Activated naive CD4-positive, alpha-beta T cell treated with anti-CD3 and anti-CD28 coated beads, Interleukin-2, amount 50 U/mL, for 72 hours (primary cell): ENCODE measurements at places on chromosomes 5 and 9. TPM values are rescaled to one million over a fixed set of nuclear protein-coding genes. Genes with fewer than 3 reads are reported as not detected.
A peak's percentile ranks its signal among the peaks of the same experiment; 100 is the strongest.

The PAEP gene
- total RNA-seq, result not detected

- no peak for DNase-seq
Observed at GRCh38 chr5:72379936-72380335, 59.8 kb downstream of the PTCD2 start.

The APBA1 gene
- 4.2 TPM for total RNA-seq

DNA sequence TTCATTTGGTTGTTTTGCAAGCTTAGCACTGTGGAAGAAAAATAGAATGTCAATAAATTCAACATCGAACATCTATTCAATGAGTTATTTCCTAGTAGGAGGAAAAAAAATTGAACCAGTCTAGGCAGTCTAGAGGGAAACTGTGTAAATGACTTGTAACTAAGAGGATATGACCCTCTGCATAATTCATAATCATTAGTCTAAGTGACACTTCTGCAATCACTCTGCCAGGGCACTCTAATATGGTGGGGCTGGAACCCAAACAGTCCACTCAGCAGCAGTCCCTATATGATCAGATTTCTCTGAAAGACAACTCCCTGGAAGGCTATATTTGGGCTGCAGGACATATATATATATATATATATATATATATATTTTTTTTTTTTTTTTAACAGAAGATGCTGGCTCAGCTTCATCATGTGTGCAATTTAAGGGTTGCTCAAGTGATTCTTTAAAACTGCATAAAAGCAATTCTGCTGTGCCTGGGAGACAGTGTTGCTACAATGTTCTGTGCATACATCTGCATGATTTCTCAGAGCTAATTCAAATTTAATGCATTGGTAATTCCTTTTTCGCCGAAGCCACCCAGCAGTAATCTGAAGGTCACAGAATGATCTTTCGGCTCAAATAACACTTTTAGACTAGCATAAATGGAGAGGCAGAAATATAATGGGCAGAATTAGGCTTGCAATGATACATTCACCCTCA lies 482.1 kb upstream of the ZNF608 start:
- DNase-seq, result no peak

DNA sequence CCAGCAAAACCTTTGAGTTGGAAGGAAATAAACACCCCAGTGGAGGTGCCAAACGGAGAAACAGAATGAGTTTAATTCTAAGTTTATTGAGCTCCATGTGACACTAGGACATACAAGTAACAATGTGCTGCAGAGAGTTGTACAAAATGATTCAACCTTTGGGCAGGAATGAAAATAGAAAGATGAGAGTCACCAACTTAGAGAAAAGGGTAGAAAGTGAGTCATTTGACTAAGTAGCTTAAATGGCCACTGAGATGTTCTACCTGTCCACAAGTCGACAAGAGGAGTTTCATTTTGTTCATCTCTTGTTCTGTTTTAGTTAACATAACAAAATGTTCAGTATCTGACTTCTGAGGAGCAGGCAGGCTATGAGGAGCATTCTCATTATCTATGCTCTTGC lies 284.7 kb downstream of the NR2F1-AS1 start:
- DNase-seq, result no peak

GRCh38 chr5:158937381-158937952 lies 162.2 kb downstream of the EBF1 start:
- no peak for DNase-seq

DNA sequence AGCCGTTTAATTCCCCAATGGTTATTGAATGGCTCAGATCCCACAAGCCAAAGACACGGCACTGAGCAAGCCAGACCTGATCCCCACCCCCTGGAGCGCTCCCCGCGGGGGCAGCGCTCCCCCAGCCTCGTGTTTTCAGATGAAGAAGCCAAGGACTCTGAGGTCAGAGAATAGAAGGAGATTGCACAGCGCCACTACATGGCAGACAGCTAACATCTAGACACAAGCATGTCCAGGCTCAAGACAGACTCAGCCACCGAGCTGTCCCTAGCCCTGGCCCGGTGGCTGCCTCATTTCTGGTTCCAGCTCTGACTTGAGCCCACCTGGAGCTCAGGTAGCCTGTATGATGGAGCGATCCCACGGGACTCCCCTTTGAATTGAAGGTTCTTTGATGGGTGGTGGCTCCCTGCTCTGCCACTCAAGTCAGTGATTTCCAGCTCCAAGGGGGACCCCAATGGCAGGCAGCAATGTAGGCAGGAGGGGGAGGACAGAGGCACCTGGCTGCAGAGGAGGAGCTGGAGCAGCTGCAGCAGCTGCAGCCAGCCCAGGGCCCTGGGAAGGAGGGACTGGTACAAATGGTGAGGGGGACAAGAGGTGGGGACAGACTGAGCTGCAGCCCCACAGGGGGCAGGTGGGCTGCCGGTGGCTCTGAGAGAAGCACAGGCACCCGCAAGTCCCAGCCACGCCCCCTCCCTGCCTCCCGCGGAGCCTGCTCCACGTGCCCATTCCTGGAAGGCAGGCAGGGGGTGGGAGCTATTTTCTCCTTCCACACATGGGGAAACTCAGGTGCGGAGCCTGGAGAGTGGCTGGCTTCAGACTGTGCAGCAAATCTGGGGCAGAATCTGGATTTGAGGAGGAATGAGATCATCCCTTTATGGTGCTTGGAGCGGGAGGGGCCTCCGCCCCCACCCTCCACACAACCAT lies 40.2 kb downstream of the NTNG2 start:
- no peak for DNase-seq

DNA sequence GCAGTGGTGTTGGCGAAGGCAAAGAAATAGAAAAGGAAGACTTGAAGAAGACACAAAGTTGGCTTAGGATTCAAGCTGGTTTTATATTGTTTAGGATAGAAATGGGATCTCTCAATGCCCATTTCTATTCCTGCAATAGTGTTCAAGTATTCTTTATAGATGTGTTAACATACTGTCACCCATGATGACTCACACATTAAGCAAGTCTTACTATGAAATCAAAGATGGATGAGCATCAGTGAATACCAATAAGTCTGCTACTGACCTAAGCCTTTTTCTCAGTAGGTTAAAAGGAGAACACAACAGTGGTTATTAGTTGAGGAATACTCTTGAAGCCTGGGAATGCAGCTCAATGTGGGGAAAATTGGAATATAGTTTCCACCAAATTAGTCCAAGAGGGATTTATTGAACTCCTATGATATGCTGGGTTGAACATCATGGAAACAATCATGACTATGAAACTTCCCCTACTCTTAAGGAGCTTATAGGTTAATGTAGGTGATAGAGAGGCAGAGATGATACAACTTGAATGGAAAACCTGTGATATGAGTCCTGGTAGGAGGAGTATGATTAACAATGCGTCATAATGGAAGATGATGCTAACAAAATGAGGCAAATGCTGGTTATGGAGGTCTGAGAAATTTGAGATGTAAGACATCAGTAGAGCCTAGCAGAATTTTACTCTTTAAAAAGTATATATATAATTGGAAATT lies 417.1 kb upstream of the DAP start:
- DNase-seq, result no peak

The KCNV2 gene
- total RNA-seq, result not detected

- no peak for DNase-seq
Observed at GRCh38 chr9:120780367-120780766, 12.8 kb downstream of the FBXW2 start.

The ABO gene
- total RNA-seq, result not detected

- DNase-seq, result no peak
Observed at GRCh38 chr9:35920051-35920620, 10.8 kb downstream of the SPAAR start.

The PRDM9 gene
- not detected for total RNA-seq

DNA sequence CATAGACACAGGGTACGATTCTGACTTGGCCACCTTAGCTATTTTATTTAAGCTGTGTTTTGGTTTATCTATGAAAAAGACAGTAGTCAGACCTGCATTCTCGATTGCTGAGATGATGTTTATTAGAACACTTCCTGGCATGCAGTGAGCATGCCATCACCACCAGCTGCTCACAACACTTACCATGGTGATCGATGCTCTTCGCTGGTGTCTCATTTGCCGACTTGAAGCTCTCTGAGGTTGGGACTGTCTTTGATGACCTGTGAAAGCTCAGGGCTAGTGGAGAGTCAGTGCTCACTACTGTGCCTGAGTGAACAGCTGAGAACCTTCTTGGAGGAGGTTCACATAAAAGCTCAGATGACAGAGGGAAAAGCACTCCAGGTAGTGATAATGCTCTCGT lies 4.4 kb upstream of the C9orf153 start:
- no peak for DNase-seq

DNA sequence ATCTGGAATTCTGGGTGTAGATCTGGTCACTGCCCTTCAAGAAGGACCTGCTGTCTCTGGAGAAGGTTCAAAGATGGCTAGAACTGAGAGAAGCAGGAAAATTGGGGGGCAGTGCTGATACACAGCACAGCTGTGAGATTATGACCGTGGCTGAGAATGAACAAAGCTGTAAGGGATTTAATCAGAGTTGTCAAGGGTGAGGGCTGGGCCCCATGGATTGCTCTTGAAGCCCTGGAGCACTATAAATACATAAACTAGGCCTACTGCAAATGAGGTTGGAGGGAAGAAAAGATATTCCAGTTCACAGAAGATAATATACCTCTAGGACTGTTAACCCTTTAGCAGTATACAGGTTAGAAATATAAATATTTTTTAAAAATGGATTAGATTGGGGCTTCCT lies 86.3 kb upstream of the KLF9 start:
- DNase-seq, result no peak

DNA sequence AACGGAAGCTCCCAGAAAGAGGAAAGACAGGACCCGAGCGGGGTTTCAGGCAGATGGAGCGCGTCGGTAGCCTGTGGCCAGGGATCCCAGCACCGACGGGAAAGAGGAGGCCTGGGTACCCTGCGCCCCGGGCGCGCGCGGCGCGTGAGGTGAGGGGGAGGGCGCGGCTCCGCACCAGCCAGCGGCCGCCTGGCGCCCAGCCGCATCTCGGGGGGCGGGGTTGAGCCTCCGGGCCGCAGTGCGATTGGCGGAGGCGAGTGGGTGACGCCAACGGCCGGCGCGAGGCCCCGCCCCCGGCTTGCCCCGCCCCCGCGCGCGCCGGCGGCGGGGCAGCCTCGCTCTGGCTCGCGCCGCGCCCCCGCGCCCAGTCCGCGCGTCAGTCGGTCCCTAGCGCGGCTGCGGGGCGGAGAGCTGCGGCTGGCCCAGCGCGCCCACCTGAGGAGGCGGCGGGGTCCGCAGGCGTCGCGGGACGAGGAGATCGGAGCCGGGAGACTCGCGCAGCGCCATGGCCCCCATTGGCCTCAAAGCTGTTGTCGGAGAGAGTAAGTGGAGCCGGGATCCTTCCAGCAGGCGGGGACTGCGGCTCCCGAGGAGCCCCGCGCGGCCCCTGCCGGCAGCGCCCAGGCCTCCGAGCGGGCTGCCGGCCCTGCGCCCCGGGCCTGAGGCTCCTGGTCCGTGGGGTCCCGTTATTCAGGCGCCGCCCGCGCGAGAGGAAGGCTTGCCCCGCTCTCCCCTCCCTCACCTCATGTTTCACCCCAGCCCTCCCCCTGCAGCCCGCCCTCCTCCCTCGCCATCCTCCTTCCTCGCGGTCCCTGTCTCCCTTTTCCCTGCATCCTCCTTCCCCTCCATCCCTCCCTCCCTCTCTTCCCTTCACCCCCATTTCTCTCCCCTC lies at the start of gene STXBP1:
TSS of gene STXBP1 (plus strand) at position 379 of the 892 bp plus-strand sequence. CDS start at position 506, 127 bp downstream.
- peak; percentile 90 for DNase-seq

GRCh38 chr5:72206160-72206559 lies 98.9 kb downstream of the MAP1B start:
- DNase-seq, result no peak

GRCh38 chr9:124624735-124624992 lies 117.5 kb upstream of the NR5A1 start:
- DNase-seq, result no peak

DNA sequence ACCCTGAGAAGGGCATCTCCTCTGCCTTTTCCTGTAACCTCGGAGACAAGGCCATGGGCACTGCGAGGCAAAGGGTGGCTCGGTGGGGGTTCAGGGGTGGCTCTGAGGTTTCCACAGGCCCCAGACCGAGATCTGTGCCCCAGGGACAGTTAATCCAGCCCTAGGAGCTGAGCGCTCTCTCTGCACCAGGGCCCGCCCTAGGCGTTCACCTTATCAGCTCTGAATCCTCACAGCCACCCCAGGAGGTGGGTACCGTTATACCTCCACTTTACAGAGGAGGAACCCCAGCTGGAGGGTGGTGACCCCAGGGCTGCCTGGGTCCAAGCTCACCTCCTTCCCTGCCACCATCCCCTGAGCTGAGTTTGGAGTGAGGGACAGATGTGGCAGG lies 2.3 kb upstream of the ENG start:
- DNase-seq, result no peak

DNA sequence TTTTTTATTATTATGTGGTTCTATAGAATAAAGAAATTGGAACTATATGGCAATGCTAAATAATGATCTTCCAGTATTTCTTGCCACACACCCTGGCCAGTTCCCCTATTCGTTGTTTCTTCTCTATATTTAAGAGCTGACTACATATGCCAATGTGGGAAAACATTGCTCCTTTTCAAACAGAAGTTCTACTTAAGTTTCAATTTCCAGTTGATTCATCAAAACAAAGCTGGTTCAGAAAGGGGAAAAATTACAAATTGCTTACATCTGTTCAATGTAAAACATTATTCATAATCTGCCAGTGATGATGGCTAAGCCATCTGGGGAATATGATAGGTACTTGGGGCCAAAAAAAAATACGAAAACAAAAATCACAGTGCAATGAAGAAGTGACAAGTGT lies 76.9 kb downstream of the ST8SIA4 start:
- no peak for DNase-seq

DNA sequence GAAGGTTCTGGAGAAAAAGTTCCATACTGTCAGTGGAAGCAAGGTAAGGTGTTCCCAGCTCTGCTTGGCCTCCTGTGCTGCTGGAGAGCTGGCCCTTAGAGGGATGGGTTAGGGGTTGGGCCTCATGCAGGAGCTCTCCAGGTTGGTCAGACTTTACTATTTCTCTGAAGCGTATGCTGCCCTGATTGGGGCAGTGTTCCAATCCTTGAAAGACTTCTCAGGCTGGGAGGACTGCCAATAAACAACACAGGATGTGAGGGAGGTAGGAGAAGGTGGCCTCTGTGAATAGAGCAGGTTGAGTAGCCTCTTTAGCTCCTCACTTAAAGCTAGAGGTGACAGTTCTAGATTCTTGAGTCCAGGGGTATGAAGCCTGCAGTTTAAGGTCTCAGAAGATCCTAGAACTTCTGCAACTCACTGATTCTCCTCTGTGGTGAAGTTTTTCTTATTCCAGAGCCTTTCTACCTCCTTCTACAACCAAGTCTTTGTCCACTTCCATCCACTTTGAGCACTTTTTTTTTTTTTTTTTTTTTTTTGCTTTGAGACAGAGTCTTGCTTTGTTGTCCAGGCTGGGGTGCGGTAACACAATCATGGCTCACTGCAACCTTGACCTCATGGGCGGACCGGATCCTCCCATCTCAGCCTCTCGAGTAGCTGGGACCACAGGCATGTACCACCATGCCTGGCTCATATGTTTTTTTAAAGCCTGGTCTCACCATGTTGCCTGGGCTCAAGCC lies 3.0 kb downstream of the HNRNPAB start:
- no peak for DNase-seq

- DNase-seq, result no peak
Observed at GRCh38 chr9:14344053-14344524, 30.1 kb upstream of the NFIB start.

The DRD1 gene
- not detected for total RNA-seq
